ENCODE measurements at places on chromosomes 16 and 17. TPM values are rescaled to one million over a fixed set of nuclear protein-coding genes. Genes with fewer than 3 reads are reported as not detected.

GRCh38 chr16:46711106-46712058 lies 21.9 kb downstream of the ORC6 start:
- no peaks in the 10 kb centered on the region for H3K4me1 ChIP-seq
- no peaks in the 10 kb centered on the region for H3K27me3 ChIP-seq
- no peak overlapping the region for H3K27ac ChIP-seq

GRCh38 chr16:13936596-13937081 lies 16.7 kb downstream of the ERCC4 start:
- H3K4me1 ChIP-seq, result no peaks in the 10 kb centered on the region
- no peak overlapping the region for H3K4me3 ChIP-seq
- no peaks in the 10 kb centered on the region for H3K27me3 ChIP-seq
- H3K27ac ChIP-seq, result no peak overlapping the region

GRCh38 chr17:58985367-58985766 lies 121.3 kb downstream of the TRIM37 start:
- no peak for DNase-seq
- H3K4me3 ChIP-seq, result no peak overlapping the region
- H3K36me3 ChIP-seq, result no peaks in the 10 kb centered on the region
- H3K4me1 ChIP-seq, result no peaks in the 10 kb centered on the region
- no peak overlapping the region for H3K27ac ChIP-seq

DNA sequence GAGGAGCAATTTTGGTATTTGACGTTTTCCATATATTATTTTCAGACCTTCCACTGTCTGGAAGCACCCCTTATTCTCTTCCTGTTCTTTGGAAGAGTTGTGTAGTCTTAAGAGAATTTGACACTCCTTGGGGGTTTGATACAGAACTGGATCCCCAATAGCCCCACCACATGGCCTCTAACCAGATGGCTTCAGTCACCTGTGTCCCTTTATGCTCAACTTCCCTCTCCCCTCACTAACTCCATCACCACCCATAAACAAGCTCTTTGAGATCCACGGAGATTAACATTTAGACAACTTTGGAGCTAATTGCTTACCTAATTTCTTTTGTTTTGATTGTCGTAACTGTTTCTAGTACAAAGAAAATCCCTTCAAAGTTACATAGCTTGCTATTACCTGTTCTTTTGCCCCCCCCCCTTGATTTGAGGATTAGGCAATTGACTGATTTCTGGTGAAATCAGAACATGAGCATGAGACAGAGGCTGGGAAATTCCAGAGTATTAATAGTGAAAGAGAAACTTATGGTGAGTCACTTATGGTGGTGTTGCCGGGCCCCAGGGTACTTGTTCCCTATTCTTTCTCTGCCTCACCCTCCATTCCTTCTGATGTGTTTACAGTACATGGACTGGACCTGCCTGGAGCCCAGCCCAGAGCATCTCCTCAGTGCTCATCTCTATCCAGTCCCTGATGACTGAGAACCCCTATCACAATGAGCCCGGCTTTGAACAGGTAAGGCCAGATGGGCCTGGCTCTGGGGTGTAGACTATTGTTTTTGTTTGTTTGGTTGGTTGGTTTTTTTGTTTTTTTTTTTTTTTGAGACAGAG lies 7.5 kb downstream of the UBE2Z start:
- H3K27ac ChIP-seq, result peak overlapping the region; percentile 28
- H3K4me1 ChIP-seq, result peaks cover 8% of the 10 kb centered on the region
- DNase-seq, result no peak
- H3K4me3 ChIP-seq, result no peak overlapping the region
- H3K27me3 ChIP-seq, result no peaks in the 10 kb centered on the region

- no peak for DNase-seq
- no peaks in the 10 kb centered on the region for H3K4me1 ChIP-seq
- no peak overlapping the region for H3K4me3 ChIP-seq
These were observed 28.7 kb upstream of the MILR1 start for GRCh38 chr17:64420143-64420670.

DNA sequence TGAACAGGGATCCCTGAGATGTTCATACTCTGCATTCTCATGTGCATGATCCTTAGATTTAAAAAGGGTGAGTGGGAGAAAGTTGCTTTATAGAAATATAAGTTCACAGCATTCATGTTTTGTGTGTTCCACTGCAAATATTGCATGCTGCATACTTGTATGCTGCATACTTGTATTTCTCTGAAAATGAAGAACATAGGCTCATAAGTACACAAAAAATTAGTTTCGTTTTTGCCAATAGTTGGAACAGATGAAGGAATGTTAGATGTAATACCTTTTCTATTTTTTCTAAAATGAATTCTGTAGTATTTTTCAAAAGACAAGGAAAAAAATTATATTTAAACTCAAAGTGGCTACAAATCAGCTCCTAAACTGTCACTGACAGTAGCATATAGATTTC lies 79.0 kb downstream of the NFAT5 start:
- DNase-seq, result no peak
- no peak overlapping the region for H3K4me3 ChIP-seq
- peaks cover 2% of the 10 kb centered on the region for H3K4me1 ChIP-seq

DNA sequence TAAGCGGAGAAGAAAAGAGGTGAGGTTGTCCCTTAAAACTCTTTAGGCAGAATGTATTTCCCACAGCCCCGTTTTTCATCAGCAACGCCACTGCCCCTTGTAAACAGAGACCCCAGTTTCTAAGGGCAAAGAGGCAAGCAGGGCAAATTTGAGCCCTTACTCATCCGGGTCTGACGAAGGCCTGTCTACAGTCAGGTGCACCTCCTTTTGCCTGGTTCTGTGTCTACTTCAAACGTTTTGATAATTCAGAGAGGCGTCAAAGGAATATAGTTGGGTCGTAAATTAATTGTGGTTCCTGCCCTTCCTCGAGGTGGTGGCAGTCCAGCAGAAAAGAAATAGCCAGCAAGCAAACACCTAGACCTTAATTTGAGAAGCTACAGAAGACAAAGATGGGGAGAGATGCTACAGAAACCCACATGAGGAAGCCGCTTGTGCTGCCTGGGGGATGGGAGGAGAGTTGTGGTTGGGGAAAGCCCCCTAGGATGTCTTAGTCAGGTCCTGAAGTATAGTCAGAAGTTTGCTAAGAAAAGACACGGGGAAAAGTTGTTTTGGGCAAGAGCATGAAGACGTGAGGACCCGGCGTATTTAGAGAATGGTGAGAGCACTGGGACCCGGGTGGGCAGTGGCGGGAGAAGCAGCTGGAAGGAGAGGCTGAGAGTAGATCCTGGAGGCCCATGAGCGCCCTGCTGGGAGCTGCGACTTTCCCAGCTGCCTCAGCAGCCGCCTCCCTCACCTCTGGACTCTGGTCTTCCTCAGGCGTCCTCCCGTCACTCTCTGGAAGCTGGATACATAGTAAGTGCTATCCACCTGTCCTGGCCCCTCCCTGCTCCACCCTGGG lies 2.4 kb downstream of the FBRS start:
- peak overlapping the region; percentile 96 for H3K4me3 ChIP-seq
- DNase-seq, result no peak
- no peaks in the 10 kb centered on the region for H3K27me3 ChIP-seq
- H3K36me3 ChIP-seq, result peaks cover 56% of the 10 kb centered on the region
- H3K27ac ChIP-seq, result peak overlapping the region; percentile 98

The TM4SF5 gene
- total RNA-seq, result not detected

The RNF222 gene
- total RNA-seq, result not detected
